HFFc6 (cell line): ENCODE measurements at places on chromosomes 7 and 10. TPM values are rescaled to one million over a fixed set of nuclear protein-coding genes. Genes with fewer than 3 reads are reported as not detected.

DNA sequence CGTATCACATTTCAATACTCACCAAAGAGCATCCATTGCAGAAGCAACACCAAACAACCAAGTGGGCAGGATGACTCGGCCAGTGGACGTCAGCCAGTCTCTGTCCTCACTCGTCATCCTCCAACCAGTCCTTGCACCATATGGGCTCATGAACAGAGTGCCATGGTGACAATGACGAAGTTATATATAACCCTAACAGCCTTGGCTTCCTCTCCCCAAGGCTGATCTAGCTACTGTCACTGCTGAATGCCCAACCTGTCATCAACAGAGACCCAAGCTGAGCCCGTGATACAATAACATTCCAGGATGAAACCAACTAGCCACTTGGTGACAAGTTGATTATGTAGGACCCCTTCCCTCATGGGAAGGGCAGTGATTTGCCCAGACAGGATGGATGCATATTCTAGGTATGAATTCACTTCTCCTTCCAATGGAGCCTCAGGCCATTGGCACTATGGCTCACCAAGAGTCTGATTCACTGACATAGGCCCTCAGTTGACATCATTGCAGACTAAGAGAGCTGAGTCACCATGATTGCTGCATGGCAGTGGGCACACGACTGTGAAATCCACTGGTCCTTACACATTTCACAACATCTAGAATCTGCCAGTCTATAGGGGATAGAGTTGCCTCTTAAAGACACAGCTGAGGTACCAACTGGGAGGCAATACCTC is 26.3 kb upstream of the PPIF start:
- peak overlapping the region; percentile 48; the same call in 1 of the 2 replicates for H3K4me3 ChIP-seq
- H3K27ac ChIP-seq = peak overlapping the region; percentile 94
- H3K27me3 ChIP-seq = peaks cover 30% of the 10 kb centered on the region
- H3K36me3 ChIP-seq = peaks cover 24% of the 10 kb centered on the region
- peaks cover 81% of the 10 kb centered on the region for H3K4me1 ChIP-seq

- H3K27me3 ChIP-seq = peaks cover 3% of the 10 kb centered on the region
- peak; percentile 76 for DNase-seq
- H3K36me3 ChIP-seq = no peaks in the 10 kb centered on the region
- H3K4me3 ChIP-seq = peak overlapping the region; percentile 67
- peaks cover 68% of the 10 kb centered on the region for H3K4me1 ChIP-seq
Observed at GRCh38 chr10:5563991-5564536, 39.3 kb downstream of the CALML3 start.

DNA sequence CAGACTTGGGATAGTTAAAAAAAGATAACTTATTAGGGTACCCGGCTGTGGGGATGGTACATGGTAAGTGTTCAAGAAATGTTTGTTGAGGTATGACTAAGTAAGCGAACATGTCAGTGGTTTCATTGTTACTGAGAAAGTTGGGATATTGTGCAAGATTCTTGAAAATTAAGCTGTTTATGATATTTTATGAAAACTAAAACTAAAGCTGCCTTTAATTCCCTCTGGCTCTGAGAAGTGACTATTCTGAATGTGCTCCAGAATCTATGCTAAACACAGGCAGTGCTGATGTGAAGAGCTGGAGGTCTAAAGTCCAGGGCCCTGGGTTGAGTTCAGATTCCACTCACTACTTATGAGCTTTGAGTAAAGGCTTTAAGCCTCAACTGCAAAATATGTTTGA is 72.9 kb downstream of the AOAH start:
- peak; percentile 0 for DNase-seq
- H3K36me3 ChIP-seq = no peaks in the 10 kb centered on the region
- no peak overlapping the region for H3K27ac ChIP-seq
- H3K27me3 ChIP-seq = peaks cover 5% of the 10 kb centered on the region; the same call in 1 of the 2 replicates
- H3K4me3 ChIP-seq = no peak overlapping the region
- no peaks in the 10 kb centered on the region for H3K4me1 ChIP-seq

The KCNIP2 gene
- total RNA-seq = 0.31 and 0.99 TPM in 2 replicates

The IFIT1B gene
- total RNA-seq = not detected in 3 replicates

GRCh38 chr7:13749636-13750035 is 239.8 kb downstream of the ETV1 start:
- no peaks in the 10 kb centered on the region for H3K27me3 ChIP-seq
- H3K27ac ChIP-seq = no peak overlapping the region
- H3K4me3 ChIP-seq = no peak overlapping the region
- H3K36me3 ChIP-seq = no peaks in the 10 kb centered on the region

- DNase-seq = no peak
- H3K4me1 ChIP-seq = no peaks in the 10 kb centered on the region
- no peak overlapping the region for H3K4me3 ChIP-seq
- no peak overlapping the region for H3K27ac ChIP-seq
Observed at GRCh38 chr7:70043015-70043538, 444.8 kb downstream of the AUTS2 start.

The PNLIP gene
- not detected in 2 replicates for total RNA-seq

The JAKMIP3 gene
- 0.11 and 0.23 TPM in 2 replicates for total RNA-seq

The ZNF37A gene
- 10.8 to 12.5 TPM (median 11.9 TPM) in 3 replicates for total RNA-seq

DNA sequence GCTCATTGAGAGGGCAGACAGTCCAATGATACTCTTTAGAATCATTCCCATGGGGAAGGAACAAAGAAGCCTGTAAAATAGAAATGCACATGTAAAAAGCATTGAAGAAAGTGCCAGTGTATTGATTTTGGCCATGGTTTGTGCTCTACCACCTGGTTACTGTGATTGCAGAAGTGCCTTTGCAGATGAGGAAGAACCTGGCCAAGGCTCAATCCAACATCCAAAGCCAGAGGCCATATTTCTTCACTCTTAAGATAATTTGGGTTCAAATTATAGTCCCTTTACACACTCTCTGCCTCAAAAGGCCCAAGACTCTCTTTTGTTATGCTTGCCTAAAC is 122.1 kb downstream of the EGFR start:
- H3K27me3 ChIP-seq = no peaks in the 10 kb centered on the region; the same call in none of the 2 replicates
- H3K36me3 ChIP-seq = peaks cover 57% of the 10 kb centered on the region
- H3K4me3 ChIP-seq = no peak overlapping the region
- peaks cover 66% of the 10 kb centered on the region for H3K4me1 ChIP-seq
- H3K27ac ChIP-seq = peak overlapping the region; percentile 59
- DNase-seq = no peak
